ENCODE measurements at places on chromosomes 2 and 18.

DNA sequence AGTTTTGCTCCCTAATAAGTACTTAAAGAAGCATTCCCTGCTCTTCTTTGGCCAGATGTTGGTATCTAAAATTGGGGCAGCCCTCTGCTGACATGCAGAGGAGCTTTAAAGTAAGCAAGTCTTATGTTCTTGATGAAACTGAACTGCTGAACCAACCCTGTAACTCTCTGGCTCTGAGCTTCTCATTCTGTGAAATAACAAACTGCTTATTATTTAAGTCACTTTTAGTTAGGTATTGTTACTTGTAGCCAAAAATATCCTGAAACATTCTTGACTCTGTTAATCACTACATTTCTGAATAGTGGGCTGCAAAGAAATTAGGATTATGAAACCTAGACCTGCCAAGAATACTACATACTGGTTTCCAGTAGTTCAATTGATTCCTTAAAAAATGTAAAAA lies 15.5 kb downstream of the PPP3R1 start:
- no peak for DNase-seq

GRCh38 chr18:23336101-23336500 lies 117.0 kb upstream of the RIOK3 start:
- DNase-seq, result no peak

DNA sequence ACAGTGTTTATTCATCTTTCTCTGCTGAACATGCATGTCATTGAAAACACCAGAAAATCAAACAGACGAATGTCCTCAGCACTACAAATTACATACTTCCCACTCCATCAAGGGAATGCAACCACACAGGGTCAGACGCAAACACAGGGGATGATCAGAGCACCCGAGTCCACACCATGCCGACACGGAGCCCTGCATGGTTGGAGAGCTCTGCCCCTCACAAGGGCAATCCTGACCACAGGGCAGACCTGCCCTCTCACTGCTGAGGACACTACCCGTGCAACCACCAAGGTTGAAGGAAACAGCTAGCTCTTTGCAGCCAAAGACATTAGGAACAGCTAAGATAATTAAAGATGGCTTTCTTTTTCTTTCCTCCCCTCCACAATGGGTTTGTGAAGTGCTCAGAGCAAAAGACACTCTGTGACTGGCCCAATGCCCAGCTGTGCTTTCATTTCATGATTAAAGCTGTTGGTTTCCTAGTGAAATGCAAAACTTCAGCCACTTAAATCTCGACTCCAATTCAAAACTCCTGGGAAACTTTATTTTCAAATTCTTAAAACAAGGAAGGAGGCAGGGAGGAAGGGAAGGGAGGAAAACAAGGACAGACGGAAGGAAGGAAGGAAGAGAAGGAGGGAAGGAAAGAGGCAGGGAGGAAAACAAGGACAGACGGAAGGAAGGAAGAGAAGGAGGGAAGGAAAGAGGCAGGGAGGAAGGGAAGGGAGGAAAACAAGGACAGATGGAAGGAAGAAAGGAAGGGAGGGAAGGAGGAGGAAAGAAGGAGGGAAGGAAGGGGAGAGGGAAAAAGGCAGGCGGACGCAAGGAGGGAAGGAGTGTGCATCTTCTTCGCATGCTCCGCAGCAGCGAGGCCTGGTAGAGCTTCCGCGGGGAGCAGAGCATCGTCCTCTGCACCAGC lies 65.8 kb downstream of the NDUFA10 start:
- no peak for DNase-seq

DNA sequence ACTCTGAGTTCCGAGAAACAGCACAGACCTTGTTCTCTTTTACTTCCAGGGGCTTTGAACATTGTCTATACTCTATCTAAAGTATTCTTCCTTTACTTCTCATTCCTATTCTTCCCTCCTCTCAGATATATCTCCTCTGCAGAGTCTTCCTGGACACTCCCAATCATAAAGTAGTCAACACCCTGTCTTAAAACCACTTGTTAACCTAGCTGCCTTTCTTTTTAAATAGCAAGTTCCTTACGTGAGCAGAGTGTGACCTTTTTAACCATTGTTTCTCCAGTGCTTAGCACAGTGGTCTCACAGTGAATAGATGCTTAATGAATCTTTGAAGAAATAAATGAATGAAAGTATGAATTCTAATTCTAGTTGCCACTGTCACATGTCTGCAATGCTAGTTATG lies 47.4 kb downstream of the PTRHD1 start:
- no peak for DNase-seq

DNA sequence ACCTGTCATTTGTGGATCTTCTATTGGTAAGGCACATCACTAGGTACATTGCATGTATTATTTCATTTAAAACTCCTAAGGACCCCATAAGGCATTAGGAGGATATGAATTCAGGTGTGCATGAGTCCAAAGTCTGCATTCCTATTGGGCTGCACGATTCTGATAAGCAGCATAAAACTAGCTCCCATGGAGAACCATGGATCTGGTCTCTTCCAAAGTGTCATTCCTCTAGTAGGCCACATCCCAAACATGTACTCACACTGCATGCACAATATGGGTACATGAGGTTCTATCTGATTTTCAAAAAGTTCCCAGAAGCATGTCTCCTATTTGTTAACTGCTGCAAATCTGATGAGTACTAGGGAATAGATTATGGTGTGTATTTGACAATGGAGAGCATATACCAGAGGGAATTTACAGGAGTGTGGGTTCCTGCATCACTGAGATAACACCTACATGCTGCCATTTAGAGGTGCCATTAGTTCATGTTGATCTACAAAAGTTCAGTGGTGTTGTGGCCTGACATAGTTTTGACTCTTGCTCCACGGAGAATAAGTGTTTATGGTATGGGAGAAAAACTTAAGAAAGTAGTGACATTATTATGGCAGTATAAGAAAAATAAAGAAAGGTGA lies 11.3 kb downstream of the CYTIP start:
- no peak for DNase-seq

DNA sequence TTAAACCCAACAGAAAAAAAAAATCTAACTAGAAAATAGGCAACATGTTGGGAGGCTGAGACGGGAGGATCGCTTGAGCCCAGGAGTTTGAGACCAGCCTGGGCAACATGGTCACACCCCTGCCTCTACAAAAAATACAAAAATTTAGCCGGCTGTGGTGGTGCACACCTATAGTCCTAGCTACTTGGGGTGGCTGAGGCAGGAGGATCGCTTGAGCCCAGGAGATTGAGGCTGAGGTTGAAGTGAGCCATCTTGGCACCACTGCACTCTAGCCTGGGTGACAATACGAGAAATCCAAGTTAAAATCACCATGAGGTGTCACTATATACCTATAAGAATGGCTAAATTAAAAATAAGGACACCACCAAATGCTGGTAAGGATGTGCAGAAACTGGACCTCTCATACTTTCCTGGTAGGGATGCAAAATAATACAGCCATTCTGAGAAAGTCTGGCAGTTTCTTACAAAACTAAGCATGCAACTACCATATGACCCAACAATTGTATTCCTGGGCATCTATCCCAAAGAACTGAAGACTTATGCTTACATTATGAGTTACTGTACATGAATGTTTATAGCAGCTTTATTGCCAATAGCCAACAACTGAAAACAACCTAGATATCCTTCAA lies 2.2 kb downstream of the SEPTIN10 start:
- no peak for DNase-seq

DNA sequence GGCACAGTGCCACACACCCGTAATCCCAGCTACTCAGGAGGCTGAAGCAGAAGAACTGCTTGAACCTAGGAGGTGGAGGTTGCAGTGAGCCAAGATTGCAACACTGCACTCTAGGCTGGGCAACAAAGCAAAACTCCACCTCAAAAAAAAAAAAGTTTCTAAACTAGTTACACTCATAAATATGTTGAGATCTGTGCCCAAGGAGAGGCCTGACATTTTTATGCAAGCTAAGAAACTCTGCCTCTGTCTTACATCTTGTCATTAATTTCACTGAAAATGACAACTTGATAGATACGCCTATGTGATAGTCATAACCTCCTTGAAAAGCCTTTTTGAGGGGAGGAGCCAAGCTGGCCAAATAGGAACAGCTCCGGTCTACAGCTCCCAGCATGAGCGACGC lies 412.7 kb downstream of the STK39 start:
- DNase-seq, result no peak

Data from GM06990 (cell line).